ENCODE measurements at places on chromosomes 13 and 19. TPM values are rescaled to one million over a fixed set of nuclear protein-coding genes. Genes with fewer than 3 reads are reported as not detected.

Gene FGF22
- not detected for polyA plus RNA-seq

- DNase-seq = peak; percentile 73
Observed at GRCh38 chr19:40284501-40285352, at the start of gene AKT2. TSS of gene AKT2 (minus strand) at chr19:40285345. CDS start at chr19:40265267, 20,078 bp downstream.

DNA sequence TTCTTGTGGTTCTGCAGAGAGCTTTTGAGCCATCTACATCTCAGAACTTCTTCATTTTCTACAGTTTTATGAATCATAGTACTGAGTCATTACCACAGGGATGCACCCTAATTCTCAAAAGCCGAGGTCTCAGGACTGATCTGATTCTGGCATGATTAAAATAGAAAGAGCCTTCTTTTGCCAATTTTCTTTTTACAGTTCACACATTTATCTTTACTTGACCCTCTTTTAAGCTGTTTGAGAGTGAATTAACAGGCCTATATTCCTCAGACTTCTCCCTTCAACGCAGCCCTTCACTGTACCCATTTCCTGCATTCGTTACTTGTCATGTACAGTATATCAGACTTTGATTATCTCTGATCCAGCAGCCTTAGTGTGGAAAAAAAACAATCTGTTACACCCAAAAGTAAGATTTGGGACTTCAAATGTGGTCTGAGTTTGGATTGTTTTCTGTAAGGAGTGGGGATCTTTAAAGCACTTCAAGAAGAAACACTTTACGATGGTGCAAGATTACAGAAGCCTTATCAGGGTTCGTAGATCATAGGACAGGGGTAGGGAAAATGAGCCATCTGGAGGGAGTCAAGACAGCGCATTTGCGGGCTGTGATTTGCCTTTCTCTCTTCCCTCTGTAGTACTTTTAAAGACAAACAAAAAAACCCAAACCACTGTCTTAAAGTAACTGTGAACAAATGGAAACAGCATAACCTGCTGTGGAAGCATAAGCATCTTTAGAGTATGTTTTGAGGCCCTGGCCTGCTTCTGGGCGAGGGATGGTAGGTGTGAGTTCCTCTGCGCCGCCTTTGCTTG lies 15.3 kb upstream of the GPR183 start:
- peak; percentile 65 for DNase-seq

Gene FAM83E
- polyA plus RNA-seq = not detected

DNA sequence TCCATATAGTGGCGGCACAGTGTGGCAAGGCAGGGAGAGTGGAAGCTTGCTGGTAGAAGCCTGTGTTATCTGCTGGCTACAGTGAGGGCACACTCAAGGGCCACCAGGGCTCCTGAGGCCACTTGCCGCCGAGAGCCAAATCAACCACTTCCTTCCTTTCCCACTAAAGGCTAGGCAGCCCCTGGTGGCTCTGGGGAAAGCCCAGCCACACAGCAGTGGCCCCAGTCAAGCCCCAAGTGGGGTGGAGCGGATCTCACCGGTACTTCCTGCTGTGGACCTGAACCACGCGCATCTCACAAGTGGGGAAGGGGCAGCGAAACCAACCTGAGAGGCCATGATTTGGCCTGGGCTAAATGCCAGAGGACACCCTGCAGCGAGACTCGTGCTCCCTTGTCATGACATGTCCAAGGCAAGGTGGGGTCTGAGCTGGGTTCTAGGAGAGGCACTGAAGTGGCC lies 21.9 kb upstream of the SLC35E1 start:
- peak; percentile 47 for DNase-seq

GRCh38 chr19:34818270-34818669 lies 45.3 kb upstream of the ZNF599 start:
- no peak for DNase-seq

DNA sequence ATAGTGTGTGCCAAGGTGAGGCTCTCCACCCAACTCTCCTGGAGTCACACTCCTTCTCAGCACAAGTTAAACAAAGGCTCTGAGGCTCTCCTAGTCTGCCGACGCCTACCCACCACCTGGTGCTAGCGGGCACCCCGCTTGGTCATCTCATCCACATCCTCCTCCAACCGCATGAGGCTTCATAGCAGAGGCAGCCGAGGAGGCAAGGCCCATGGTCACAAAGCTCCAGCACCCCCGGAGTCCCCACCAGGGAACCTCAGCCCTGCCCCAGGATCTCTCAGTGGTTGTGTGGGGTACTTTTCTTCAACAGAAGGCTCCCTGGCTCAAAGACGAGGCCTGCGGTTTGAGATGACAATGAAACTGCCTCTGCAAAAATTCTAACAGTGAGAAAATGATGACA lies 43.0 kb downstream of the STK24 start:
- no peak for DNase-seq

GRCh38 chr19:51461723-51462161 lies 3.5 kb upstream of the SIGLEC8 start:
- DNase-seq = no peak

DNA sequence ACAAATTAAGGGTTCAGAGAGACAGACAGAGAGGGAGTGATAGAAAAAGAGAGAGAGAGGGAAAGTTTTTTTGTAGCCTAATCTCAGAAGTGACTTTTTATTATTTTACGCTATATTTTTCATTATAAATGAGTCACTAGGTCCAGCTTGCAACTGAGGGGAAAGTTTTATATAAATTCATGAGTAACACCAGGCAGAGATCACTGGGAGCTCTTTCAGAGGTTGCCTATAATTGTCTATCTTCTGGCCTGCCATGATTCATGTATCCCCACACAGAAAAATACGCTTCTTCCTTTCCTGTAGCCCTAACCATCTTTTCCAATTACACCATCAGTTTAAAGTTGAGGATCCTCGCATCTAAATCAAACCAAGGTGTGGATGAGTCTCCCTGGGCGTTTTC lies 467.9 kb downstream of the SLITRK1 start:
- DNase-seq = no peak

Gene POU4F1
- not detected for polyA plus RNA-seq

Gene ZNF765
- polyA plus RNA-seq = 9.9 TPM

DNA sequence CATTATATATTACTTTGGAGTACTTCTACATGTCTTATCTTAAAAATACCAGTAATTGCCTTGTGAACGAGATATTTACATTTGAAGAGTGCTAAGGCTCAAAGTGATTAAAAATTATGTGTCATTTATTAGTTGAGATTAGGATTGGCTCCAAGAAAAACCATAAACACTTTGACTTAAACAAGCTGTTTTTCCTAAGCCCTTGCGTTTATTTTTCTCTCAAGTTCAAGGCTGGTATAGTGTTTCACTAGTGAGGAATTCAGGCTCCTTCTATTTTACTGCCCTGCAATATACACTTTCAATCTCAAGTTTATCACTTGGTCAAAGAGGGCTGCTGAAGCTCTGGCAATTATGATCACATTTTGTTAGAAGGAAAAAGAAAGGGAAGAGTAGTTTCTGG lies 49.9 kb downstream of the UFM1 start:
- DNase-seq = no peak

Gene CEACAM7
- polyA plus RNA-seq = not detected

Gene HCN2
- not detected for polyA plus RNA-seq

DNA sequence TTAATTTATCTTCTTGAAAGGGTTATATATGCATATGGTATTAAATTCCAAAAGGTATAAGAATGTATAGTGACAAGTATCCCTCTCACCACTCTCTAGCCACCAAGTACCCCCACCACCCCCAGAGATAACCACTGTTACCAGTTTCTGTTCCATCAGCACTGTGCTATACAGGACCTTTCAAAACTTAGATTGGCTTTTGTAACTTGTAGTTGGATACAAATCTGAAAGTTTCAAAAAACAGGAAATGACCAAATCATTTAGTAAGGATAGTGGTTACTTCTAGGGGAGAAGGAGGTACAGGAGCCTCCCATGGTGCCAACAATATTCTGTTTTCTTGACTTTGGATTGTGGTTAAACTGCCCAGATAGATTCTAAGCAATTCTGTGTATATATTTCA lies 56.7 kb downstream of the AKAP11 start:
- no peak for DNase-seq

Gene NTN5
- not detected for polyA plus RNA-seq

Gene RAB4B
- polyA plus RNA-seq = 69.8 TPM

DNA sequence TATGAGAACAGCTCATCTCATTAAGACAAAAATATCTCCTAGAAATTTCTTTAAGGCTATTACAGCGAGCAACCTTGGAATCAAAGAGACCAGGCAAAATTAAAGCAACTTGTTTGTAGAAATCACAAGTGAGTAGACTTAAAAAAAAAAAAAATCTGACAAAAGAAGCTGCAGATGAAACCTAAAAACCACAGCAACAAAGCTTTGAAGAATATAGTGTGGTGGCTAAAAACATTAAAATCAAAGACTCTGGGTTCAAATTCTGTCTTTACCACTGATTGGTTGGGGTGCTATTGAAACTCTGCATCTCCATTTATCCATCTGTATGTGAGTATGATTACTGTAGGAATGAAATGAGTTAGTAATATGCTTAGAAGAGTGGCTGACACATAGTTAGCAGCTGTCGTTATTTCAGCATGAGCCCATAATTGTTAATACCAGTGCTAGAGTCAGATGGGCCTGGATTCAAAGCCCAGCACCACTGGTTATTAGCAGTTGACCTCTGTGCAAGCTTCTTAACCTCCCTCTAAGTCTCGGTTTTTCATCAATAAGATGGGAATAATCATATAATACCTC lies 157.6 kb downstream of the FOXO1 start:
- no peak for DNase-seq

GRCh38 chr13:73767747-73768315 lies 366.4 kb downstream of the KLF12 start:
- peak; percentile 23 for DNase-seq

GRCh38 chr13:105147461-105147860 lies 1388.0 kb downstream of the EFNB2 start:
- no peak for DNase-seq

- no peak for DNase-seq
Observed at GRCh38 chr13:37059848-37060192, 332 bp upstream of the SUPT20H start.

- DNase-seq = no peak
Observed at GRCh38 chr13:70755456-70755855, 647.2 kb upstream of the KLHL1 start.

Gene SLC1A6
- not detected for polyA plus RNA-seq

Gene AMH
- not detected for polyA plus RNA-seq

Gene KLK14
- not detected for polyA plus RNA-seq

DNA sequence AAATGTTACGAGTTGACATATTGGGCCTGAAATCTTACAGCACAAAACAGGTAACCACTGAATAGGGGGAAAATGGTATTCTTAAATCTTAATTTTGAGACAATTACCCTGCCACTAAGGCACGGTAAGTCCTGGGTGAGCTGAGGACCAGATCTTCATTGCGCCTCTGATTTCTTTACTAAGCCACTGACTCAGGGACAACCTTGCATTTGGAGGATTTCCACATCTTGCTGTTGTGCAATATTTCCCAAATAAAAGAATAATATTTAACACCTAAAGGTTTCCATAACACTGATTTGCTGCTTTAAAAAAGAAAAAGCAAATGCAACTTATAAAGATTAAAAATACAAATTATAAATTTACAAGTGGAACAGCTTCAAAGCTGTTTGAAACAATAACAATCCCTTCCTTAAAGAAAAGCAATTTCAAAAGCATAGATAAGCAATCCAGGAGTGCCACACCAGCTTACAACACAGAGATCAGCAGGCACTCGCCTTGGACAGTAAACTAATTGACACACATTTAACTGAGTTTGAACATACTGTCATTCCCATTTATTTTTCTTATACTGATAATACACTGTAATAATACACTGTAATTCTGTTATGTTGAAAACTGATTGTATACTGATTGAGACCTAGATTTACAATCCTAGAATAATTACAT lies 79.6 kb upstream of the DOCK9 start:
- no peak for DNase-seq

Gene OR10H1
- polyA plus RNA-seq = not detected

DNA sequence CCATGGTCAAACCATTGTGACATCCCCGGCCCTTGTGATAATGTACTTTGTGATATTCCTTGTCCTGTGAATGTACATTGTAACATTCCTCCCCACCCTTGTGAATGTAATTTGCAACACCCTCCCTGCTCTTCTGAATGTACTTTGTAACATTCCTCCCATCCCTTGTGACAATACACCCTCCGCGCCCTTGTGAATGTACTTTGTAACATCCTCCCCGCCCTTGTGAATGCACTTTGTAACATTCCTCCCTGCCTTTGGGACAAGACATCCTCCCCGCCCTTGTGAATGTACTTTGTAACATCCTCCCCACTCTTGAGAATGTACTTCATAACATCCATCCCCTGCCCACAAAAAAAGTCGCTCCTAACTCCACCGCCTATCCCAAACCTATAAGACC lies 17.1 kb downstream of the ZNF846 start:
- no peak for DNase-seq

Gene SMIM44
- not detected for polyA plus RNA-seq

GRCh38 chr13:107066355-107066754 lies 498.4 kb upstream of the ARGLU1 start:
- no peak for DNase-seq

Gene TIMM50
- 50.4 TPM for polyA plus RNA-seq

DNA sequence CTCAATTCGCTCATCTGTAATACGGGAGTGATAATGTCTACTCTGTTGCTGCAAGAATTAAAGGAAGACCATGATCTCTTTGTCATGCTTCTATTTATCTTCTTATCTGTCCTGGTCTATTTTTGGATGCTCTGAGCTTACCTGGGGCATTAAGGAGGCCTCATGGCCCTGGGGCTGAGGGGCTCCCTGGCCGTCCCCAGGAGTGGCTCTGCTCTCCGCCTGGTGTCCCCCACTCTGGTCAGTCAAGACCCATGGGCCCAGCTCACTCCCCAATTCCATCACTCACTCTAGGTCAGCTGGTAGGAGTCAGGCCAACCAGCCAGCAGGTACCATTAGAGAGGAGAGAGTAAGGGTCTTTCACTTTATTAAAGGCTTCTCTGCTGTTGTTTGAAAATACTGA lies 1.1 kb upstream of the CHST8 start:
- no peak for DNase-seq

DNA sequence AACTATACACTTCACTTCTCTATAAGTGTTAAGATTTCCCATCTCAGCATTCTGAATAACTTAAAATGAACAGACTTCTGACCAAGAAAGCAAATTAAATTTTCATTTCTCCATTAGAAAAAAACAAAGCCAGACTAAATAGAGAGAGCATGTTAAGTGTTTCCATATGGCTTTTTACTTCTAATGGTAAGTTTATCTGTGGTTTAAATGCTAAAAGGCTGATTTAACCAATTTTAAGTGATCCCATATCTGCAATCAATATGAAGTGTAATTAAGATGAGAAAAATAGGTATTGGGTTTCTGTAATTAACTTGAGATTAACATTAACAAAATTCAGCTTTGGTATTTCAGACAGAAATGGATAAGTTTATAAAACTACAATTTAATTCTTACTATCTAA lies 107.8 kb downstream of the ELF1 start:
- DNase-seq = no peak

Gene ETFB
- polyA plus RNA-seq = 97.0 TPM

Gene ADGRE2
- polyA plus RNA-seq = not detected

DNA sequence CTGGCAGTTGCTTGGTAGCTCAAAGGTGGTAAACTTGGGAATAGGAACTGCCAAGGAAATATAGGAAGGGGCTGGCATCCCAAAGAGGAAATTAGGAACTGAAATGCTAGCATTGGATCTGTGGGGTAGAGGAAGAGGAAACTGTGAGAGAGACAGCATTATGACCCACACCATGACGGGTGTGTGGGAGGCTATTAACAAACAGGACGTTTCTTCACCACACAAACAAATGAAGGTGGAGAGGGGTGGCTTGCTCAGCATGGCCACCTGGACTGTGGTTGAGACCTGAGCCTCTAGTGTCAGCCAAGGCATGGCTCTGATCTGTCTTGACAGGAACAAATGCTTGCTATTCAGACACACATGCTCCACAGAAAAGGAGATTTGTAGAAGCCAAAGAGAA lies 178.2 kb downstream of the B3GLCT start:
- DNase-seq = no peak

Gene DENND1C
- polyA plus RNA-seq = 39.6 TPM

Gene EMC10
- polyA plus RNA-seq = 10.1 TPM
